Foreskin keratinocyte (primary cell): ENCODE measurements at places on chromosomes 5 and 9. TPM values are rescaled to one million over a fixed set of nuclear protein-coding genes. Genes with fewer than 3 reads are reported as not detected.

GRCh38 chr9:137492464-137493363 is 33.6 kb upstream of the NSMF start:
- no peak for DNase-seq

- DNase-seq = no peak
Observed at GRCh38 chr9:89916001-89916597, 311.3 kb downstream of the GADD45G start.

DNA sequence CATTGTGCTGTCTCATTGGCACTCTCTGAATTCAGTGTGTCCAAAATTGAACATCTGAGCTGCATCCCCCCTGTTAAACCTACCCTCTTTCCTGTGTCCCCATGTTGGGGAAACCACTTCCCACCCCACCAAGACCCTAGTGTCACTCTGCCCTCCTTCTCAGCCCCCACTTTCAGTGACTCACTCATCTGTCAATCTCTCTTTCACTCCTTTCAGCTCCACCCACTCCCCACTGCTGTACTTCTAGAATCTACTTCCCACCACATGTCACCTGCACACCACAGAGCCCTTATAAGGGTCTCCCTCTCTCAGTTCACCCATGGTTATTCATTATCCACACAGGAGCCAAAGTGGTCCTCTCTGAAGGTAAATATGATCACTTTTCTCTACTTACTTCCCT is 5.8 kb upstream of the SPOCK1 start:
- no peak for DNase-seq

The PCDHB12 gene
- not detected in 2 replicates for total RNA-seq

GRCh38 chr5:176187276-176188062 is 50.8 kb upstream of the SIMC1 start:
- DNase-seq = no peak
